Tongue (tissue), 3 donors: ENCODE measurements at places on chromosomes 16 and 17. TPM values are rescaled to one million over a fixed set of nuclear protein-coding genes. Genes with fewer than 3 reads are reported as not detected.

Gene BRICD5
- 1.9 TPM for total RNA-seq

DNA sequence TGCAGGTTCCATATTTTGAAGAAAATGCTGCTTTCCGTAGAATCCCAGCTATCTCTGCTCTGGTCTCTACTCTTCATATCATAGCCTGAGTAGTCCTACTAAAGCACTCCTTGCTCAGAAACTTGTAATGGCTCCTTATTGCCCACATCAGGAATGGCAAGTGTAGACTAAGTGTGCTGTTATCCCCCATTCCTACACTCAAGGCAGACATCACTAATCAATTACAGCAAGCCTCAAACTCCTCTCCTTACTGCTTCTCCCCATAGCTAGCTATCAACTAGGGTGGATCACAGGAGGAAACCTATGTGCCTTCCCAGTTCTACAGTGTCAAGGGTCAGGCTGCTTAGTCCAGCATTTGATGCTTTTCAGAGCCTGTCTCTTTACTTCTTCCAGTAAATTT lies 163.4 kb downstream of the HAPSTR1 start:
- DNase-seq = no peak

Gene TMEM220
- 3.8 TPM for total RNA-seq

DNA sequence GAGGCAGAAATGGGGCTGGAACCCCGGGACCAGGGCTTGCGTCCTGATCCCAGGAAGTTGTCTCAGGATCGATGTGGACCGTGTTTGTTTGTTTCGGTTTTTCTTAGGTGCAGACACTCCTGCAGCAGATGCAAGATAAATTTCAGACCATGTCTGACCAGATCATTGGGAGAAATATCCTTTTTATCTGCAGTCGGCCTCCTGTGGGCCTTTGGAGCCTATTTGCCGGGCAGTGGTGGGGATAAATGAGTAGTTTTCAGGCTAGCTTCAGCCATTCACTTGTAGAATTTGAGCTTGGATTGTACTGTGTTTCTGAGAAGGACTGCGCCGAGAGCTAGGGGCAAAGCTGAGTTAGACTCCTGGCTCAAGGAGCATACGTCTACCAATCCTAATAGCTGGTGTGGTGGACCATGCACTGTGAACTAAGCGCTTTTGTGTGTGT lies 816 bp downstream of the HSBP1 start:
- no peak for DNase-seq

GRCh38 chr16:62036101-62036801 lies at the start of gene CDH8:
Gene CDH8 (minus strand): TSS chr16:62036438. CDS start chr16:62021403, 15,035 bp downstream.
- DNase-seq = peak; percentile 69

Gene IRX5
- total RNA-seq = 1.8 TPM

DNA sequence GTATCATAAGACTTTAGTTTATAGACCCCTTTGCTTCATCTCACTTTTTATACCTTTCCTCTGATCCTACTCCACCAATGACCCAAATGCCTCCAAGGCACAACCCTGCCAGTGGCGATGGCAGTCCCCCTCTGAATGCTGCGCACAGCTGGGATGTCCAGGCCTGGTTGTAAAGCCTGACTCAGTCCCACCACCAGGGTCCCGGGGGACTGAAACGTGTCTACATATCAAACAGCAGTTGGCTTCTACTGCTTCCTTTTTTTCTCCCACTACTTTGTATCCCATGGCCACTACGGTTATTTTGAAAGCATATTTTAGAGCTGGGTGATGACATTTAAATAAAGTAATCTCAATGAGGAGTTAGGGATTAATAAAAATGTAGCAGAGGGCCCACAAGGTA lies 329.8 kb upstream of the PSMD7 start:
- no peak for DNase-seq

DNA sequence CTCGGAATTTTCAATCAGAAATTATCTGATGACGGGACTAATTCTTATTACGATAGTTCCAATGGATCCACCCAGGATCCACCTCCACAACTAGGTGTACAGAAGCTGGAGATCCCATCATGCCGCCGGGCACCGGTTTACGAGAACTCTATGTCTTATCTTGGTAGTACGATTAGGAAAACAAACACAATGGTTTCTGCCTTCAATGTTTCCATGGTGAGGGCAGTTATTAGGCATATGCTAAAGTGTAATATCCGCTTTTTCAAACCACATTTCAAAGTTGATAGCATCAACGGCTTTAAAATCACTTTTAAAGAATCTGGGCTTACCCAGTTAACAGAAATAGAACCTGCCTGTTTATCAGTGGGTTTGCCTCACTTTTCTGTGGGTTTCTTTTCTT lies 705.7 kb downstream of the MAF start:
- no peak for DNase-seq

- peak; percentile 31 for DNase-seq
These were observed 43.4 kb downstream of the SPOP start for GRCh38 chr17:49634485-49634860.

DNA sequence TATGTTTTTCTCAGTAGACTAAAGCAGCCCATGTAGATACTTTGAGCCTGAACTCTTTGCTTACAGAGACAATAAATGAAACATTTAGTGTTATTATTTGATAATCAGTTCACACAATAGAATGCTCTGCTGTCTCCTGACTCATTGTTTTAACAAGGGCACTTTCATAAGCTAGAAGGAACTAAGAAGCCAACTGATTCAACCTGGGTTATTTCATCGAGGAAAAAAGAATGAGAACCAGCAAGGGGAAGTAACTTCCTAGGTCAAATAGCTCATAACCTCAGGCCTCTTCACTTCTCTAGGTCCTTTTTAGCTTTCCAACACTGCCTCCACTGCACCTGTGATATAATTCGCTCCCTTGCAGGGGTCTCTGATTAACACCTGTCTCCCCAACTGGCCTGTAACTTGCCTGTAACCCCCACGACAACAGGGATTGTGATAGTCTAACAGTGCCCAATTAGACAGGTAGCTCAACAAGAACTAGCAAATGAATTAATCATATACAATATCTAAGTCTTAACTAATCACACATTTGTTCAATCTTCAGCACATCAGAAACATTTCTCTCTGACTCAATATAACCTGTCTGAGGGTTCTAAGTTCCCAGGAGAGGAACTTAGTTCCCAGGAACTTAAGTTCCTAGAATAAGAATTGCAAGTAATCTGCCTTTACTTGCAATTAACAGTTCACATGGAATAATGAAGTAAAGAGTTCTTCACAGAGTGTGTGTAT lies 34.8 kb downstream of the RFFL start:
- DNase-seq = no peak

DNA sequence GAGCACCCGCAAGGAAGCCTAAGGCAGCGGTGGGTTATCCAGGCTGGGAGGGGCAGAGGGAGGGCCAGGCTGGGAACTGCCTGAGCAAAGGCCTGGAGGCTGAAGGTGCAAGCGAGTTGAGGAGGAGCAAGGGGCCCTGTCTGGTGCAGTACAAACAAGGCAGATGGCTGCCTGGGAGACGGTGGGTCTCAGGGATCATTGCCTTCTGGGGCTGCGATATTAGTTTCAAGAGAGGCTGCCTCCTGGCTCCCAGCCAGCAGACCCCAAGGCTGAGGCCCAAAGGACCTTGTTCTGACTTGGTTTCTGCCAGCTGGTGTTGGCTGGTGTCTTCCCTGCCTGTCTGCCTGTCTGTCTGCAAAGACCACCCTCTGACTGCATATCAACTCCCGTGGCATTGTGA lies 154.0 kb downstream of the IRF8 start:
- DNase-seq = no peak

DNA sequence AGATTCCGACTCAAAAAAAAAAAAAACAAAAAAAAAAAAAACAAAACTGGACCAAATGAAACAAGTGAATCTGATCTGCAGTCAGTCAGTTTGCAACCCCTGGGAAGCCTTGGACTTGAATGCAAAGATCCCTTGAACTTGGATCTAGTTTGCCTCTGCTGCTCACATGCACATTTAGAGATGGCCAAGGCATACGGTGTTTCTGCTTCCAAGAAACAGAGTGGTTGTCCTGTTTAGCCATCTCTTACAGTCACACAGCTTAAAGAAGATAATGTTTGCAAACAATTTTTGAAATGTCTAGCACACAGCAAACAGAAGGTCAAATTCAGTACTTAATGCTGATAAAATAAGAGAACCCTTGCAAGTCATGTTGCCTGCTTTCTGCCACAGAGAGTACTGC lies 4.5 kb downstream of the NDE1 start:
- no peak for DNase-seq

- no peak for DNase-seq
These were observed 91.5 kb downstream of the SNX11 start for GRCh38 chr17:48198950-48199541.

Gene CSF3
- not detected for total RNA-seq

Gene TEKT5
- total RNA-seq = 1.0 TPM

GRCh38 chr17:76384987-76385891 lies 830 bp downstream of the SPHK1 start:
- peak; percentile 30 for DNase-seq

GRCh38 chr16:64351121-64351520 lies 770.7 kb downstream of the CDH11 start:
- no peak for DNase-seq

- DNase-seq = no peak
These were observed 2292.0 kb downstream of the TP53TG3F start for GRCh38 chr16:35751191-35751941.

Gene COQ9
- 81.8 TPM for total RNA-seq

GRCh38 chr17:38443356-38444031 lies 15.2 kb downstream of the ARHGAP23 start:
- no peak for DNase-seq

DNA sequence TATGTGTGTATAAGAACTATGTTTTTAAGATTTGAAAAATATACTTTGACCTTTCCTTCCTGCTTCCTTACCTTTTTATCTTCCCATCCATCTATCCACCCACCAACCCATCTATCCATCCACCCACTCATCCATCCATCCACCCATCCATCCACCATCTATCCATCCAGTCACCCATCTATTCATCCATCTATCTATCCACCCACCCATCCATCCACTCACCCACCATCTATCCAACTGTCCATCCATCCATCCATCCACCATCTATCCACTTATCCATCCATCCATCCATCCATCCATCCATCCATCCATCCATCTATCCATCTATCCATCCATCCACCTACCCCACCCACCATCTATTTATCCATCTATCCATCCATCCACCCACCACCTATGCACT lies 12.4 kb downstream of the CBFA2T3 start:
- DNase-seq = no peak

Gene NXPH3
- 1.8 TPM for total RNA-seq

DNA sequence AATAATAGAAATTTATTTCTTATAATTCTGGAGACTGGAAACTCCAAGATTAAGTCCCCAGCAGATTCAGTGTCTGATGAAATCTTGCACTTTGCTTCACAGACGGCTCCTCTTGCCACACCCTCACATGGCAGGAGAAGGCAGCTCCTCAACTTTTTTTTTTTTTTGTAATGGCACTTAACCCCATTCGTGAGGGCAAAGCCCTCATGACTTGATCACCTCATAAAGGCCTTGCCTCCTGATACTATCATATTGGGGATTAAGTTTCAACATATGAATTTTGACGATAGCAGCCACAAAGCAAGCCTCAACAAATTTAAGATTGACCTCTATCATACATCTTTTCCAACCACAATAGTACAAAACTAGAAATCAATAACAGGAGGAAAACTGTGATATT lies 42.3 kb upstream of the CDYL2 start:
- no peak for DNase-seq

DNA sequence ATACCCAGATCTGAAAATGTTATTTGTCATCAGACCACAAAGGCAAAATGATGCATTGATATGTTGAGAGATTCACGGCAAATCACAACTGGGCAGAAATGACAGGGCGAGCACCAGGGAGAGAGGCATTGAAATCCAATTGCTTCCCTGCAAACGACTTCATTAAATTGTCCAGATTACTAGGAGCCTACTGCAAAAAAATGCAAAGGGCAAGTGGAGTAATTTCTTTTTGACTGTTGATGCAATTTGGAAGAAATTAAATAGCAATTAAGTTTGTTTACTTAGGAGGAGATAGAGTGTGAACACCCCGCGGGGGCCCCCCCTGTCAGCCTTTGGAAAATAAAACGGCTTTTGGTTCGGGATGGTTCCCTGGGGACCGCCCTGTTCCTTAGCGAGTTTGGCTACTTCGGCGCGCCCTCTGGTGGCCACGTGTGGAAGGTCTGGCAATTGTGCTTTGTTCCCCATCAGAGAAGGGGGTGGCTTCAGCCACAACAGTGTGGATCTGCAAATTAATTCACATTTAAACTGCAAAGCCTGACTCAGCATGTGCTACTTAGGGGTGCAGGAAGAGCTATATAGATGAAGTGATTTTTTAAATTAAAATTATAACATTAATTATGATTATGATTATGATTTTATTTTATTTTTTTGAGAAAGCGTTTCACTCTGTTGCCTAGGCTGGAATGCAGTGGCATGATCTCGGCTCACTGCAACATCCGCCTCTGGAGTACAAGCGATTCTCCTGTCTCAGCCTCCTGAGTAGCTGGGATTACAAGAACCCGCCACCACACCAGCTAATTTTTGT lies 14.5 kb upstream of the TMC7 start:
- DNase-seq = peak; percentile 92
